Peyer's patch (tissue), 4 donors: ENCODE measurements at places on chromosomes 12 and 14.

GRCh38 chr12:69396041-69396440 lies 36.5 kb downstream of the YEATS4 start:
- no peaks in the 10 kb centered on the region for H3K4me1 ChIP-seq
- H3K4me3 ChIP-seq = no peak overlapping the region
- no peak for DNase-seq
- H3K27me3 ChIP-seq = no peaks in the 10 kb centered on the region
- no peak overlapping the region for H3K27ac ChIP-seq

DNA sequence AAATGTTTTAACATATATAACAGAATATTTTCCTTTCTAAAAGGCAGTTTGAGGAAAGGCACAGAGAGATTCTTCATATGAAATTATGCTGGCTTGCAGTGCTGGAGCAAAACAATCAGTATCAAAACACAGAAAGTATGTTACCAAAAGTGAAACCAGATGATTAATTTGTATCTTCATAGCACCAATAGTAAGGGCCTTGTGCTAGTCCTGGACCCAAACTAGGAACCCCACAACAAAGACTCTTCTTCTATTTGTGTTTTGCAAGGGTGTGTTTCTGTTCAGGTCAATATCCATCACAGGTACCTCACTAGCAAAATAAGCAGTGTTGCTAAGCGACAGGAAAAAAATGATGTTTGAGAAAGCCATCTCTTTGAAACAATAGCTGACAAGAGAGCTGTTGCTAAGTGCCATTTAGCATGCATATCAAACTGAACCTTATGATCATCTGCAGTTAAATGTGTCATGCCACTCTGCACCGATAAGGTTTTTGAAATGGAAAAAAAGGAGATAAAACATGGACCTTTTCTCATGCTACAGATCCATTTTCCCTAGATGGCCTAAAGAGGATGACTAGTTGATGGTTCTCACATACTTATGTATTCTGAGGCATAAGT lies 196.2 kb upstream of the ALG10 start:
- no peaks in the 10 kb centered on the region for H3K27me3 ChIP-seq
- H3K36me3 ChIP-seq = no peaks in the 10 kb centered on the region
- no peak overlapping the region for H3K4me3 ChIP-seq
- DNase-seq = no peak
- H3K4me1 ChIP-seq = no peaks in the 10 kb centered on the region

GRCh38 chr14:28949503-28949902 lies 182.9 kb downstream of the FOXG1 start:
- no peak for DNase-seq
- H3K36me3 ChIP-seq = no peaks in the 10 kb centered on the region
- no peak overlapping the region for H3K27ac ChIP-seq
- H3K4me3 ChIP-seq = no peak overlapping the region
- no peaks in the 10 kb centered on the region for H3K27me3 ChIP-seq

GRCh38 chr14:22231018-22231417 lies 358.0 kb downstream of the DAD1 start:
- no peaks in the 10 kb centered on the region for H3K36me3 ChIP-seq
- no peak overlapping the region for H3K4me3 ChIP-seq
- H3K27ac ChIP-seq = no peak overlapping the region
- no peaks in the 10 kb centered on the region for H3K4me1 ChIP-seq
- H3K27me3 ChIP-seq = no peaks in the 10 kb centered on the region

DNA sequence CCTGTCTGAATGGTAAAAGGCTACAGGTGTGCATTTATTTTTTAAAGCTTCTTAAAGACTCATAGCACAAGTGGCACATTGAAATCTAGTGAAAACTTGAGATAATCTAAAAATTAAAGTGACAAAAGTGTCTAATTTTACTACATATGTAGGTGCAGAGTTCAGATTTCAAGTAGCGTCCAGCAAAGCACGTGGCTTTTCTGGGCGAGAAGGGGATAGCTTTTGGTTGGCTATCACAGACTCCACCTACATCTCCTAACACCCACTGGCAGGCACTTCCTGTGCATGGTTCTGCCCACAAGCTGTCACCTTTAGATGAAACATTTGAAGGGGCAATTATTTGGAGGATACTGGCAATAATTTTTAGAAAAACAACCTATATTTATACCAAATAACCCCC lies 1.9 kb upstream of the PITPNM2 start:
- H3K4me1 ChIP-seq = no peaks in the 10 kb centered on the region
- H3K4me3 ChIP-seq = no peak overlapping the region
- no peaks in the 10 kb centered on the region for H3K36me3 ChIP-seq
- no peak for DNase-seq
- no peak overlapping the region for H3K27ac ChIP-seq

DNA sequence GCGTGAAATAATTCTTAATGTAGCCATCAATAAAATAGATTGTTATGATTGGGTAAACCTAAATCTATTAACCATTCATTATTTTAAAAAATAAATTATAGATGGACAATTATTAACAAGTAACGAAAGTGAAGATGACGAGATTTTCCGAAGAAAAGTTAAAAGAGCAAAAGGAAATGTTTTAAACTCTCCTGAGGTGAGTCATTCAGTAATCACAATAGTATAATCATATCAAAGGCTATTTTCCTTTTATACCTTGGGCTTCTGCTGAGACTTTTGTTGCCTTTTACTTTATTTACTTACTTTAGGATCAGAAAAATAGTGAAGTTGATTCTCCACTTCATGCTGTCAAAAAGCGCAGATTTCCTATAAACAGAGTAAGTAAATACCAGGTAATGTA lies 45.6 kb downstream of the FANCM start:
- H3K4me1 ChIP-seq = no peaks in the 10 kb centered on the region
- H3K36me3 ChIP-seq = no peaks in the 10 kb centered on the region
- DNase-seq = no peak
- no peak overlapping the region for H3K27ac ChIP-seq
- H3K27me3 ChIP-seq = no peaks in the 10 kb centered on the region
- no peak overlapping the region for H3K4me3 ChIP-seq
